ENCODE measurements at places on chromosomes 11 and 22.

DNA sequence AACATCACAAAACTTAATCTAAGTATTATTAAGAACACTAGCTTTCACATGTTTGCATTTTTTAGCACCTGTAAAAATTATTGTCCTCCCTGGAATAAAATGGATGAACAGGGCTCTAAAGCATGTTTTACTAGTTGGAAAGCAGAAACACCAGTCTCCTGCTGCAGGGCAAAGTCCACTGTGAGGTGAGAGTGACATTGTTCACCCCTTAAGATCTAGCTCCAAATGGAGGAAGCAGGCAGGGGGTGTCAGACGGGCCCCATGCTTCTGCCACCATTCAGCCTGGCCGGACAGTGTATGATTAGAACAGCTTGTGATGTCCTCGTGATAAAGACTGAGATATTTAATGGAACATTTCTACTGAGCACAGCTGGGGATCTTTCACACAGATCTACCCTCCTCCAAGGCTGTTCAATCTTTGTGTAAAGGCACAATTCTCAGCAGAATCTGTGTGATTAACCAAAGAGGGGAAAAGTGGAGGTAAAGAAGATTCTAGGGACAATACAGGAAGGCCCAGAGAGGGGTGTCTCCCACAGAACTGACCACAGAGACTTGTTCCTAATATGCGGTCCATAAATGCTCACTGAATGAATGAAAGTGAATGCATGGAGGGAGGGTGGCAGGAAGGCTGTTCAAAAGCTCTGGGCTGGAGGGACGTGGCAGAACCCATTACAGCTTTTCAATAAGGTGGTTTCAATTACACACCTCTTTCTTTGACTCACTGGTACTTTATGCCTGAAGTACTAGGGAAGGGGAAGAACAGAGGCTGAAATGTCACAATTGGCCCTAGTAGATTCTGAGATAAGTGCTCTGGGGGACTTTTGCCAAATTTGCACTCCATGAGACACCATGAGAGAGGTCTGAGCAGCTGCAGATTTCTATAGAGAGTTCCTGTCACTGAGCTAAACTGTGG lies 239.1 kb upstream of the ARHGAP20 start:
- DNase-seq = no peak

GRCh38 chr22:44186121-44186510 lies 5.4 kb downstream of the PARVG start:
- no peak for DNase-seq

DNA sequence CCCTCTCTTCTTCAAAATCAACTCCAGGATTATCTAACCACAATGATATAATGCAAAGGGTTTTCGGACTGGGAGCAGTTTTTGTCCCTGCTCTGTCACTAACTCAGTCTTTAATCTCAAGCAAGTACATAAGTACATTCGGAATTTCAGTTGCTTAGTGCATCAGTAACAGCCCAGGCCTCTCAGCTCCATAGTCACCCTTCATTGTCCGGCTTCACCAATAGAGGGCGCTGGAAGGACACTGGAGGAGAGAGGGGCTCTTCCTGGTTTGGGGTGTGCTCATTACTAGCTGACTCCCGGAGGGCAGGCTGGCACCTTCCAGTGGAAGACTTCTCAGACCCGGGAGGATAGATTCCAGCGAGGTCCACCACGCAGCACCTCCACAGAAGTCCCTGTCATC lies 90.4 kb upstream of the PDGFD start:
- no peak for DNase-seq

DNA sequence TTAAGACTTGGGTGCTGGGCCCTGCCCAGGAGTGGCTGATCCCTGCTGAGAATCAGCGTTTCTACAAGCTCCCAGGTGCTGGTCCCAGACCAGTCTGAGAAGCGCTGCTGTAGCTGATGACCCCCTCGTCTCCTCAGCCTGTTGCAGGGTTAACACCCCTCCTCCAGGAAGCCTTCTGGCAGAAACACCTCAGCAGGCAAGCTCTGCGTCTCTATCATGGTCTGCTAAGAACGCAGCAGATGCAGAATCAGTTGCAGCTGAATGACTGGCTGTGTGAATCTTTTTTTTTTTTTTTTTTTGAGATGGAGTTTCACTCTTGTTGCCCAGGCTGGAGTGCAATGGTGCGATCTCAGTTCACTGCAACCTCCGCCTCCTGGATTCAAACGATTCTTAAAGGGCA lies 132.5 kb downstream of the CACNA1I start:
- DNase-seq = no peak

DNA sequence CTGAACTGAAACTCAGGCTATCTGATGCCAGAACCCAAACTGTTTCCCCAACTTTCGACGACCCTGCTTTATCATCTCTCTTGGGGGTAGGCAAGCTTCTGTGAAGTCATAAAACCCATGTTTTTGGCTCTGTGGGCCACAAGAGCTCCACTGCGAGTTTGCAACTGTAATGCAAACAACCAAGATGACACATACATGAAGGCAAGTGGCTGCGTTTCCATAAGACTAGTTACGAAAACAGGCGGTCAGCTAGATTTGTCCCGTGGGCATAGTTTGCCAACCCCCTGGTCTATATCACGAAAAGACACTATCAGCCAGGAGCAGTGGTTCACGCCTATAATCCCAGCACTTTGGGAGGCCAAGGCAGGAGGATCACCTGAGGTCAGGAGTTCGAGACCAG lies 37.5 kb downstream of the TPST2 start:
- no peak for DNase-seq

- DNase-seq = no peak
Measured at GRCh38 chr11:102608699-102609098, 16.4 kb downstream of the MMP20 start.

DNA sequence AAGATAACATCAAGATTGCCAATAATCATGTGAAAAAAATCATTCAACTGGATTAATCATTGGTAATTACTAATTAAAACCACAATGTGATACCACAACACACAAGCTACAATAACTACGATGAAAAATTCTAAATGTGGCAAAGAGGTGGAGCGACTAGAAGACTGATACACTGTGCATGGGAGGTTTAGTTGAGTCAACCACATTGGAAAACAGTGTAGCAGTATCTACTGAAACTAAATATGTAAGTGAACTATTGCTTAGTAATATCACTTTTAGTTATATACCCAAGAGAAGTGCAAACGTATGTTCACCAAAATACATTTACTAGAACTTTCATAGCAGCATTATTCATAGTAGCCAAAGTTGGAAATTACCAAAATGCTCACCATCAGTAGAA lies 359.9 kb downstream of the ETS1 start:
- DNase-seq = no peak

DNA sequence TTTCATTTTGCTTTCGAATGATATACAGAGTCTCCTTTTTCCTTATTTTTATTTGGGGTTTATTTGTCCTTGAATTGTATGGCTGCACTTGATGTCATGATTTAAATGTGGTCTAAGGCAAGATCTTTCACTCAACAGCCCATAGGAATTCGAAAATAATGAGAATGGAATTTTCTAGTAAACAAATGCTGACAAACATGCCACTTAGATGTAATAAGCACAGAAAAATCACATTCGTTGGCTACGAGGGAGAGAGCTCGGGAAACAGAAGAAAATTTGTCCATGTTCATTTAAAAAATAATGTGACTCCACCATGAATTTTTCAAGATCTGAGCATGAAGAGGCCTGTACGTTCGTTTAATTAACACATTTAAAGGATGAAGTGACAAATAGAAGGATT lies 73.0 kb downstream of the BLID start:
- no peak for DNase-seq

- peak; percentile 58 for DNase-seq
Measured at GRCh38 chr22:39496131-39496838, 5.8 kb upstream of the MIEF1 start.

DNA sequence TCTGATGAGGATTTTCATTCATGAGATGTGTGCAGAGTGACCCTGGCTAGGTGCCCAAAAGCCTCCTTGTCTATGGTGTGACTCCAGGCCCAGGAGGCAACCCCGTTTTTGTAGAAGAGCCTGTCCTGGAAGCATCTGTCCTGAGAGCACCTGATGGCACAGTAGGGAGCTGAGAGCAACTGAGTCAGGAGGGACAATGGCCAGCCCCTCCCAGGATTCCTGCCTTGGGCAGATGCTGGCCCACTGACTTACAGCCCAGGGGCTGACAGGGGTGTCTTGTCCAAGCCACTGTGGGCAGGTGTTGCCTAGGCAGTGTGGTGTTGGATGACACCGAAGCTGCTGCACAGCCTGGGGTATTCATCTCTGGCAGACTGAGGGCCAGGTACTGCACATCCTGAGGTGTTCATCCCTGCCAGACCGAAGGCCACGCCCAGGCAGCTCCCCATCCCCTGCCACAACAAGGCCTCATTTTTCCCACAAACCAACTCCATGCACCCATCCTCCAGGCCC lies 3.2 kb upstream of the RFPL2 start:
- DNase-seq = no peak

DNA sequence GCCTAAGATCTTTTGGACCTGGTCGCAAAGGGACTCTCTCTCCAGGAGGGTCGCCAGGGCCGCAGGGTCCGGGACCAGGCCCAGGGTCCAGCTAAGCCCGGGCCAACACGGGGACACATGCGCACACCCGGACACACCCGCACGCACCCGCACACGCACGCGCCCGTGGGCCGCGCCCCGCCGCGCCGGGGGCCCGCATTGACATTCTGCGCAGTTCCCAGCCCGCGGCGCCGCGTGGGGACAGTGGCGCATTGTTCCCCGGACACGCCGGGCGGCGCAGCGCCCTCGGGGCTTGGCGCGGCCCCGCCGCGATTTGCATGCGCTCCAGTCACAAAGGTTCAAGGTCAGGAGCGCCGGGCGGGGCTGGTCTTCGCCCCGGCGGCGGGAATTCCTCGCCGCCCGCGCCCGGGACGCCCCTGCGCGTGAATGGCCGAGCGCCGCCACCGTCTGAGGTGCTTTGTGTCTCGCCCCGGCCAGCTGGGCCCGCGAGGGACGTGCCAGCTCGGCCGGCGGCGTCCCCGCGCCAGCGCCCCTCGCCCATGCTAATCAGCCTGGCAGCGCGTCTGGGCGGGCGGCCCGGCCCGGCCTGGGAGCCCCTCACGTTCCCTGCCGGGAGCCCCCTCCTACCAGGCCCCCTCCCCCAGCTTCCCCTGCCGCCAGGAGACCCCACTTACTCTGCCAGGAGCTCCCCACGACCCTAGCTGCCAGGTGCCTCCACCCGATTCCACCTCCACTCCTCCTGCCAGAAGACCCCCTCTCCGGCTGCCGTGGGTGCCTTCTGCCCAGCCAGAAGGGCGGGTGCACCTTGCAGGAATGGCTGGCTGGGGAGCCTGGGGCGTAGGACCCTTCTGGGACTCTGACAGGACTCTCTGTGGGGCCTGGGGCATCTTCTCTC lies 50.5 kb upstream of the WNT7B start:
- no peak for DNase-seq

GRCh38 chr11:2532704-2533586 lies 88.1 kb downstream of the KCNQ1 start:
- DNase-seq = peak; percentile 81

DNA sequence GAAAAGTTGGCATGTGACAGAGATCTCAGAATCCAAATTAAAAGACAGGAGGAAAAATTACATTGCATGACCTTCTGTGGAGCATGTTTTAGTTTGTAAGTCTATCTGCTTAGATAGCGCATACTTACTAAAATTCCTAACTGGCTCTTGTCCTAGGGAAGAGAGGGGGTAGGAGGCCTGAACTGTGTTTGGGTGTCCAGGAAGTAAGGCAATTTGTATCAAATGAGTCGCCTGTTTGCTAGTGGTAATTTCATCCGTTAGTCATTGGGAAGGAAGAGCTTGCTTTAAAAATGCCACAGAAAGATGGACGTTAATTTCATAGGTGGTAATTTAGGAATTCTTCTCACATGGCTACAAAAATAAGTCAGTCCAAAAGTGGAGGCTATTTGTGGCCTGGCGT lies 18.5 kb downstream of the GRK3 start:
- DNase-seq = no peak

- DNase-seq = no peak
Measured at GRCh38 chr11:77379253-77379652, 77.8 kb upstream of the GDPD4 start.

GRCh38 chr11:107564877-107565218 lies 687 bp downstream of the ALKBH8 start:
- DNase-seq = no peak

GRCh38 chr22:50298937-50299784 lies 8.3 kb downstream of the PLXNB2 start:
- no peak for DNase-seq

DNA sequence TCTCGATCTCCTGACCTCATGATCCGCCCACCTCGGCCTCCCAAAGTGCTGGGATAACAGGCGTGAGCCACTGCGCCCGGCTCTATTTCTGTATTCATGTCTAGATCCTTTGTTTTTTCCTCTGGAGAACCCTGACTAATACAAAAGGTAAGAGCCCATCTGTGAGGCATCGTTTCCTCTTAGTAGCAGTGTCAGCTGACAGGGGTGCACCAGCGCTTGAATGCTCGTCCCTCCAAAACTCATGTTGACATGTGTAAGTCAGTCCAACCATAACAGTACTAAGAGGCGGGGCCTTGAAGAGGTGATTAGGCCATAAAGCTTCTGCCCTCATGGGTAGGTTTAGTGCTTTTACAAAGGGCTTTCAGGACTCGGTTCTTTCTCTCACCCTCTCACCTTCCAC lies 470.1 kb upstream of the B3GAT1 start:
- no peak for DNase-seq

DNA sequence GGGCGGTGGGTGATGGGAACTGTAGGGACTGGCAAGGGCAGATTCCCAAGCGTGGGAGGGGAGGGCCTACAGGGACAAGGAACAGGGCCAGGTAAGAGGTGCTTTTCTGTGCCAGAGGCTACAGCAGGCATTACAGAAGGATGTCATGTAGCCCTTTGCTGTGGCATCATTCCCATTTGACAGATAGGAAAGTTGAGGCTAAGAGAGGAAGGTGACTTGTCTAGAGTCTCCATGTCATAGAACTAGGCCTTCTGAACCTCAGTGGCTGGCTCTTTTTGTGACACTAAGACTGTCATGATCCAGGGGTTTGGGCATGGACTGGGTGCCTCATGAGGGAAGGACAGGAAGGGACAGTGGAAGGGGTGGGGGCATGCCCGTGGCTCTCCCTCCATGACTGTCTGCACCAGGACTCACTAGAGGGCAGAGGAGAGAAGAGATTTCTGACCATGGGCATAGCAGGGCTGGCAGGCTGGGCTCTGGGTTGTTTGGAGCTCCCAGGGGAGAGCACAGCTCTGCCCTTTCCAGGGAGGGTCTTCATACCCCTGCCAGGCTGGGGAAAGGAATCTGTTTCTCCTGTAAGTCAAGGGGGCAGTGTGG lies 3.2 kb downstream of the MMP11 start:
- no peak for DNase-seq

DNA sequence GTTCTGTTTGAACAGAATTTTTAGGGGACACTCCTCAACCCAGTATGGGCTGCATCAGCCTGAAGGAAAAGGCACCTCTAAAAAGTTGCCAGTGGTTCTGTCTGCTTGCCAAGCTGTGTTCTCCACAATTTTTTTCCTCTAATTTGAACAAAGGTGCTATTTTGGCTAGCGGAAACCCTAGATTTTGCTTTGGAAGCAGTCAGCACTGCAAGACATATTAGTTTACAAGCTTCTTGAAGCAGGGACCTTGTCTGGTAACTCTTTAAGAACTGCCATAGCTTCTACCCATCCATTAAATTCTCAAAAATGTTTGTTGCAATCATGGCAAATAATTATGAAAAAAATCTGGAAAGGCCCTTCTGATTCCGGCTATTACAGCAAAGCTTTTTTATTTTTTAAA lies 75.6 kb upstream of the HEPHL1 start:
- no peak for DNase-seq

GRCh38 chr11:66718320-66718971 lies 10.6 kb downstream of the SPTBN2 start:
- no peak for DNase-seq

Data from NCI-H1930 (cell line).